T-cell (primary cell): ENCODE measurements at places on chromosomes 13 and 19. TPM values are rescaled to one million over a fixed set of nuclear protein-coding genes. Genes with fewer than 3 reads are reported as not detected.

NOVA2 gene
- total RNA-seq, result not detected

- no peaks in the 10 kb centered on the region for H3K27me3 ChIP-seq
- no peak overlapping the region for H3K27ac ChIP-seq
- DNase-seq, result no peak
- no peaks in the 10 kb centered on the region for H3K36me3 ChIP-seq
Measured at GRCh38 chr13:100273552-100273951, 184.7 kb downstream of the PCCA start.

- no peak overlapping the region for H3K4me3 ChIP-seq
- peaks cover 14% of the 10 kb centered on the region for H3K4me1 ChIP-seq
- H3K36me3 ChIP-seq, result no peaks in the 10 kb centered on the region
- H3K27me3 ChIP-seq, result no peaks in the 10 kb centered on the region
Measured at GRCh38 chr13:44191504-44192171, 182.0 kb upstream of the SERP2 start.

GRCh38 chr13:73656863-73657262 lies 477.3 kb downstream of the KLF12 start:
- no peaks in the 10 kb centered on the region for H3K36me3 ChIP-seq
- DNase-seq, result no peak
- no peaks in the 10 kb centered on the region for H3K4me1 ChIP-seq

DNA sequence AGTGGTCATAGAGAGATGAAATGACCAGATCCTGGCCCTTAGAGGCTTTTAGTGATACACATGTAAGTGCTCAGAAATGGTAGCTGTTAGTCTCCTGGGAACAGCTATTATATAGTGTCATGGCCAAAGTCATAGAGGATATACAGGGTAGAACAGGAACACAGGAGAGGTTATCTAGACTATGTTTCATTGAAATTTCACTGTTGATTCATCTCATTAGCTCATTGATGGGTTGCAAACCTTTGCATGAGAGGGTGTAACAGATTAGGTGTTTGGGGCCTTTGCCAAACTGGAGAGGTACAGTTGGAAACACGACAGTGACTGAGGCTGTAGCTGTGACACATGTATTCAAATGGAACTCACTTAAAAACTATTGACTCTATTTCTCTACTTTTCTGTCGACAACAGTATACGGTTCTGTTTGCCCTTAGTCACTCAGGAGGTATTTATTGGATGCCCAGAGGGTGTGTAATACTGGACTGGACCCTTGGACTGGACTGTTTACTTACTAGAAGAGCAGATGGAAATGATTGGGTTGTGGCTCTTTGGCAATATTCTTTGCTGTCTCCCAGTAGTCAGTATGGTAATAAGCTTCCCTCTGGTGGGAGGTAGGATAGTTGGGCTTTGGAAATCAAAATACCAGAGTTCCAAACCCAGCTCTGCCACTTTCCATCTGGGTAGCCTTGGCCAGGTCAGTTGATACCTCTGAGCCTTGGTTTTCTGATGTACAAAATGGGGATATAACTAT lies 29.8 kb downstream of the ARHGAP35 start:
- H3K36me3 ChIP-seq, result no peaks in the 10 kb centered on the region
- no peak overlapping the region for H3K27ac ChIP-seq
- H3K27me3 ChIP-seq, result no peaks in the 10 kb centered on the region
- no peak for DNase-seq

ZSWIM9 gene
- total RNA-seq, result 13.6 TPM

- H3K27ac ChIP-seq, result no peak overlapping the region
- H3K36me3 ChIP-seq, result peaks cover 2% of the 10 kb centered on the region
- H3K4me3 ChIP-seq, result no peak overlapping the region
- peaks cover 3% of the 10 kb centered on the region for H3K27me3 ChIP-seq
- no peaks in the 10 kb centered on the region for H3K4me1 ChIP-seq
- no peak for DNase-seq
Measured at GRCh38 chr13:113013303-113013702, 44.3 kb downstream of the MCF2L start.

CHMP2A gene
- 82.9 TPM for total RNA-seq

DNA sequence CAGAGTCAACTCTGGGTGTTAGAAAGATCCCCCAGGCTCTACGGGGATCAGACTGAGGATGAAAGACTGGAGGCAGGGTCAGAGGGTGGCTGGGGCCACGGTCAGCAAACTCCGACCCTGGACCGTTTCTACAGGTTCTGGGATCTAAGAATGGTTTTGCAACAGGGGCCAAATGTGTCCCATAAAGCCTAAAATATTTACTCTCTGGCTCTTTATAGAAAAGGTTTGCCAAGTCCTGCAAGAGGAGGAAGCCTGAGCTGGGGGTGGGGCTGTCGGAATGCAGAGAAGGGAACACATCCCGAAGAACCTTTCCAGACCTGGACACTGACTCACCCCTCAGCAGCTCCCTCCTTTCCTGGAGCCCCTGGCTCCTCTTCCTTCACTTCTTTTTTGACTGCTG lies 20.7 kb downstream of the LIG1 start:
- H3K4me3 ChIP-seq, result no peak overlapping the region
- H3K27ac ChIP-seq, result no peak overlapping the region
- H3K36me3 ChIP-seq, result peaks cover 19% of the 10 kb centered on the region
- no peak for DNase-seq
- H3K4me1 ChIP-seq, result no peaks in the 10 kb centered on the region
- H3K27me3 ChIP-seq, result no peaks in the 10 kb centered on the region

DNA sequence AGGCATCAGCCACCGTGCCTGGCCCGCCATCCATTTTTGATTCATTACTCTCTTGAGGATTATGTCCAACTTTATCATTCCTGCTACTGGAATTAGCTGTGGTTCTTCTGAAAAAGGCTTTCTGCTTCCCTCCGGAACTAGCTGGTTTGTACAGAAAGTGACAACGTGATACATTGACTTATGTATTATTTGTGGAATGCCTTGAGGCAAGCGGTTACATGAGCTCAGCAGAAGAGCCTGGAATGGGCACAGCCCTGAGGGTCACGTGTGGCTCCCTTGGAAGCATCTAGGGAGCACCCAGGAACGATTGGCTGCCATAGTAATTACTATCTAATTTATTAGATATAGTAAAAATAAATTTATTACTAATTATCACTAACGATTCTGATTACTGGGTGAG lies 14.4 kb upstream of the RETN start:
- peaks cover 34% of the 10 kb centered on the region for H3K4me1 ChIP-seq
- H3K27me3 ChIP-seq, result peaks cover 6% of the 10 kb centered on the region
- DNase-seq, result no peak
- H3K36me3 ChIP-seq, result no peaks in the 10 kb centered on the region
- no peak overlapping the region for H3K27ac ChIP-seq
- H3K4me3 ChIP-seq, result no peak overlapping the region

GRCh38 chr19:6211632-6212402 lies 68.0 kb downstream of the MLLT1 start:
- no peaks in the 10 kb centered on the region for H3K4me1 ChIP-seq
- H3K27me3 ChIP-seq, result no peaks in the 10 kb centered on the region
- H3K36me3 ChIP-seq, result peaks cover 15% of the 10 kb centered on the region

DNA sequence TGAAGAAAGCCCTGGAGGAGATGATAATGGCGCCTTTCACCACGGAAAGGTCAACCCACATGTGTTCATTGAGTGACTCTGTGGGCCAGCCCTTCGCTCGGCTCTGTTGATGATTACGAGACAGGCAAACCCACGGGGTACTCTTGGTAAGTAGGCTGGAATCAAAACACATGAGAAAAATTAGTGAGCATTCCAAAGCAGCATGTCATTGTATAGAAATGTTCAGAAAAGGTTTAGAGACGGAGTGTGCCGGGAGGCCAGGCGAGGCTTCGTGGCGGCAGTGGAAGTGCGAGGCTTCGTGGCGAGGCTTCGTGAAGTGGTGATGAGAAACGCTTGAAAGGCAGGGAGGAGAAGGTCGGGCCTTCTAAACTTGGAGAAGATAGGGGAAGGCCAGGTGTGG lies 144.3 kb downstream of the ZNF536 start:
- no peaks in the 10 kb centered on the region for H3K27me3 ChIP-seq
- no peak for DNase-seq
- H3K4me3 ChIP-seq, result no peak overlapping the region
- H3K36me3 ChIP-seq, result no peaks in the 10 kb centered on the region
- H3K4me1 ChIP-seq, result no peaks in the 10 kb centered on the region

DNA sequence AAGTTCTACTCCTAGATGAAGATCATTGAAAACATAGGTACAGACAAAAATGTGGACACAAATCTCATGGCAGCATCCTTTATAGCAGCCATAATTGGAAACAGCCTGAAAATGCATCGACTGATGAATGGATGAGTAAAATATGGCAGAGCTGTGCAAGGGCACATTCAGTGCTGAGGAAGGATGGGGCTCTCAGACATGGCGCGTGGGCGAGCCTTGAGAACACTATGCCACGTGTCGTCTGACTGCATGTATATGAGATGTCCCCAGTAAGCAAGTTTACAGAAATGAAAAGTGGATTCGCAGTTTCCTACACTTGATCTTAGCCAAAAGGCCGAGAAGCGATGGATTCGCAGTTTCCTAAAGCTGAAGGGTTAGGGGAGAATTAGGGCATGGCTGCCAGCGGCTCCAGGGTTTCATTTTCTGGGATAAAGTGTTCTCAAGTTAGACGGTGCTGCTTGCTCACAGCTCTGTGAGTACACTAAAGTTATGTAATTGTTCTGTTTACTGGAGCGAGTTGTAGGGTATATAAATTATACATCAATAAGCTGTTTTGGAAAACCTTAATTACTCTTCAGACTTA lies 78.0 kb downstream of the RAB20 start:
- H3K36me3 ChIP-seq, result no peaks in the 10 kb centered on the region
- H3K4me1 ChIP-seq, result no peaks in the 10 kb centered on the region
- no peaks in the 10 kb centered on the region for H3K27me3 ChIP-seq
- DNase-seq, result no peak

THAP8 gene
- 7.6 TPM for total RNA-seq

- H3K4me3 ChIP-seq, result no peak overlapping the region
- H3K36me3 ChIP-seq, result no peaks in the 10 kb centered on the region
- no peak for DNase-seq
- H3K27me3 ChIP-seq, result no peaks in the 10 kb centered on the region
- no peaks in the 10 kb centered on the region for H3K4me1 ChIP-seq
- no peak overlapping the region for H3K27ac ChIP-seq
Measured at GRCh38 chr13:106033659-106034058, 501.8 kb downstream of the EFNB2 start.

MISP3 gene
- total RNA-seq, result 1.1 TPM

GRCh38 chr13:48210178-48210577 lies 22.8 kb upstream of the ITM2B start:
- H3K27ac ChIP-seq, result no peak overlapping the region
- no peaks in the 10 kb centered on the region for H3K4me1 ChIP-seq
- no peak overlapping the region for H3K4me3 ChIP-seq
- no peak for DNase-seq

ZNF546 gene
- total RNA-seq, result 12.9 TPM

GRCh38 chr13:110280985-110281688 lies 25.8 kb downstream of the COL4A1 start:
- no peaks in the 10 kb centered on the region for H3K4me1 ChIP-seq
- no peak for DNase-seq
- no peak overlapping the region for H3K4me3 ChIP-seq
- H3K36me3 ChIP-seq, result no peaks in the 10 kb centered on the region
- H3K27me3 ChIP-seq, result peaks cover 8% of the 10 kb centered on the region

ZNF471 gene
- 1.4 TPM for total RNA-seq

DNA sequence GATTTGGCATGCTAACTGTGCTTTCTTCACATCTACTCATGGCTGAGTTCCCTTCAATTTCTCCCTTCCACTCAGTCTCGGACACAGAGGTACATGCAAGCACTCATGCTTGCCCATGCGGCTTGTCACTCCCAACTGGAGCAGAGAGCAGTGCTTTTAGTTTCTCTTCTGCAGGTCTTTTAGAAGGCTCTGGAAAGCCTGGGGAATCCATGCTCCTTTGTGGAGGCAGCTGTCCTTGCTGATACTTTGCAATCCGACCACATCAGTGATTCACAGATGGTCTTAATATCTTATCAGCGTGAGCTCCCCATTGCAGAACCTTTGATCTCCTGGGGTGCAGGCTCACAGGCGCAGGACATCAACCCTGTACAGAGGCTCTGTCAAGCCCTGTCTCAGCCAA lies 203.9 kb downstream of the COL4A1 start:
- no peak for DNase-seq
- no peaks in the 10 kb centered on the region for H3K4me1 ChIP-seq
- H3K27me3 ChIP-seq, result peaks cover 12% of the 10 kb centered on the region
- H3K36me3 ChIP-seq, result no peaks in the 10 kb centered on the region
- H3K27ac ChIP-seq, result no peak overlapping the region

- no peak overlapping the region for H3K27ac ChIP-seq
- H3K4me1 ChIP-seq, result no peaks in the 10 kb centered on the region
- DNase-seq, result no peak
- H3K4me3 ChIP-seq, result no peak overlapping the region
Measured at GRCh38 chr13:109198585-109198984, 569.2 kb downstream of the MYO16 start.

PLD3 gene
- 71.0 TPM for total RNA-seq

FGF22 gene
- 2.8 TPM for total RNA-seq

IGLON5 gene
- total RNA-seq, result not detected

GRCh38 chr19:49113762-49114629 lies at the start of gene LIN7B:
Gene LIN7B, plus strand, starts transcription at chr19:49114370. Its CDS starts 35 bp downstream, at chr19:49114405.
- H3K27me3 ChIP-seq, result no peaks in the 10 kb centered on the region
- H3K36me3 ChIP-seq, result peaks cover 2% of the 10 kb centered on the region
- H3K4me1 ChIP-seq, result peaks cover 6% of the 10 kb centered on the region
- H3K4me3 ChIP-seq, result peak within 1 kb of the TSS; percentile 60
- DNase-seq, result peak; percentile 78
- peak within 1 kb of the TSS; percentile 7 for H3K27ac ChIP-seq

GRCh38 chr19:13782537-13782936 lies 8.3 kb downstream of the C19orf53 start:
- no peak for DNase-seq
- peaks cover 4% of the 10 kb centered on the region for H3K36me3 ChIP-seq
- H3K4me1 ChIP-seq, result no peaks in the 10 kb centered on the region
- H3K4me3 ChIP-seq, result no peak overlapping the region
- no peaks in the 10 kb centered on the region for H3K27me3 ChIP-seq

SBK3 gene
- total RNA-seq, result not detected

GRCh38 chr13:44096901-44097300 lies 217.2 kb downstream of the LACC1 start:
- H3K4me1 ChIP-seq, result no peaks in the 10 kb centered on the region
- no peak for DNase-seq
- H3K4me3 ChIP-seq, result no peak overlapping the region
- no peaks in the 10 kb centered on the region for H3K36me3 ChIP-seq
- H3K27ac ChIP-seq, result no peak overlapping the region
- H3K27me3 ChIP-seq, result no peaks in the 10 kb centered on the region

PTGER1 gene
- 0.23 TPM for total RNA-seq

ZNF66 gene
- 12.3 TPM for total RNA-seq

GRCh38 chr13:77986713-77987112 lies 68.1 kb upstream of the EDNRB start:
- no peak overlapping the region for H3K4me3 ChIP-seq
- no peaks in the 10 kb centered on the region for H3K36me3 ChIP-seq
- no peak overlapping the region for H3K27ac ChIP-seq
- DNase-seq, result no peak
- H3K27me3 ChIP-seq, result no peaks in the 10 kb centered on the region

- H3K4me3 ChIP-seq, result no peak overlapping the region
- DNase-seq, result peak; percentile 59
- no peak overlapping the region for H3K27ac ChIP-seq
- no peaks in the 10 kb centered on the region for H3K4me1 ChIP-seq
- no peaks in the 10 kb centered on the region for H3K27me3 ChIP-seq
Measured at GRCh38 chr19:54325194-54325621, 12.2 kb upstream of the LILRA5 start.

MEIOSIN gene
- total RNA-seq, result not detected

- H3K4me1 ChIP-seq, result peaks cover 5% of the 10 kb centered on the region
- H3K27me3 ChIP-seq, result peaks cover 8% of the 10 kb centered on the region
- no peaks in the 10 kb centered on the region for H3K36me3 ChIP-seq
- DNase-seq, result peak; percentile 62
- no peak overlapping the region for H3K27ac ChIP-seq
Measured at GRCh38 chr13:48731957-48732569, 78.3 kb downstream of the CYSLTR2 start.

- H3K36me3 ChIP-seq, result no peaks in the 10 kb centered on the region
- peak within 1 kb of the TSS; percentile 63 for H3K27ac ChIP-seq
- DNase-seq, result peak; percentile 61
- peaks cover 17% of the 10 kb centered on the region for H3K4me1 ChIP-seq
- H3K27me3 ChIP-seq, result no peaks in the 10 kb centered on the region
Measured at GRCh38 chr19:15332311-15332996, at the start of gene BRD4. Gene BRD4, minus strand, starts transcription at chr19:15332539. Its CDS starts 59,440 bp downstream, at chr19:15273099.

ZNF524 gene
- total RNA-seq, result 14.9 TPM
